Stimulated activated CD8-positive, alpha-beta memory T cell treated with anti-CD3 and anti-CD28 coated beads, Interleukin-4, amount 100 ng/mL, for 4 hours (primary cell): ENCODE measurements at places on chromosomes 13 and 19.

- no peak for DNase-seq
Measured at GRCh38 chr19:5665781-5666513, 14.4 kb downstream of the MICOS13 start.

- DNase-seq: no peak
Measured at GRCh38 chr19:36125557-36125956, 10.3 kb downstream of the TBCB start.

DNA sequence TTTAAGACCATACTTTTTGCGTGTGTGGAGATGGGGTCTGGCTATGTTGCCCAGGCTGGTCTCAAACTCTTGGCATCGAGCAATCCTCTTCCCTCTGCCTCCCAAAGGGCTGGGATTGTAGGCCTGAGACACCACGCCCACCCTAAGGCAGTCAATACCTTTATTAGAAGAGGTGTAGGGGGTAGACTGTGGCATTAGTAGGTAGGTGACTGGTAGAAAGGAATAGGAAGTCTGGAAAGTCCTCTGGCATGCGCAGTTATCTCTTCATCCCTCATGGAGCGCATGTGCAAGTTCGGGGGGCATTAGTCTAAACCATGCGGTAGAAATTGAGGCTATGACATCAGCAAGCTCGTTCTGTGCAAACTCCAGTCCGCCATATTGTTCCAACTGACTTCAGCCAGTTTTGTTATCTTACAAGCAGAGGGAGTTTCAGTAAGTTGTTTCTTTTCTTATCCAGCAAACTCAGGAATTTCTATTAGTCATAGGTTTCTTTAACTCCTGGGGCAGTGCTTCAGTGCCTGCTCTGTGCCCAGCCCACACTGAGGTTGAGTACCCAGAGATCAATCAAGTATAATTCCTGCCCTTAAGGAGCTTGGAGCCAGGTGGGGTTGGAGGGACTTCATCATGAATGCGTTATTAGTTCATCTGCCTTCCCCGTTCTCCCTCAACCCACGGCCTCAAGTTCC is 7.3 kb upstream of the RANBP3 start:
- DNase-seq: no peak

GRCh38 chr13:48993150-48993549 is 17.4 kb downstream of the FNDC3A start:
- DNase-seq: no peak

DNA sequence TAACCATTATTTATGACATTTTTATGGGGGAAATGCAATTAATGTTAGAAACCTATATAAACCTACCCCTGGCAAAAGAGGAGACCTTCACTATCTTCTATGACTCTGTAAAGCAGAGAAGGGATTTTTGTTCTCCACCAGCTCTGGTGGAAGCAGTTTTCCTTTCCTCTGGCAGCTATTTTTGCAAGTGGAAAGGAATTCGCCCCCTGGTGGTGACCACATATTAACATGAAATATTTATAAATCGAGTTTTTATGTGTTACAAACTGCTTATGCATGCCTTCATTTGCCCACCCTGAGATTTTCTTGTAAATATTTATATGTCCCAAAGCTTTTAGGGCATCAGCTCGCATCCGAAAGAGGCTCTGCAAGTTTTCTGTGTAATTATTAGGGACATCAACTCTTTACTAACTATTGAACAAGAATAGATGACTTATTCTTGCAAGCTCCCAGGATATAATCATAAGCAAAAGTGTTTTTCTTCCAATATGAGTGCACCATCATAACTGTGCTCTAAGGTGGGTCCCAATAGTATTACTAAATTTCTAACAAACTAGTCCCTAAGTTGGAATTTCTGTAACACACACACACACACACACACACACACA is 62.4 kb downstream of the SERTM1 start:
- DNase-seq: no peak

DNA sequence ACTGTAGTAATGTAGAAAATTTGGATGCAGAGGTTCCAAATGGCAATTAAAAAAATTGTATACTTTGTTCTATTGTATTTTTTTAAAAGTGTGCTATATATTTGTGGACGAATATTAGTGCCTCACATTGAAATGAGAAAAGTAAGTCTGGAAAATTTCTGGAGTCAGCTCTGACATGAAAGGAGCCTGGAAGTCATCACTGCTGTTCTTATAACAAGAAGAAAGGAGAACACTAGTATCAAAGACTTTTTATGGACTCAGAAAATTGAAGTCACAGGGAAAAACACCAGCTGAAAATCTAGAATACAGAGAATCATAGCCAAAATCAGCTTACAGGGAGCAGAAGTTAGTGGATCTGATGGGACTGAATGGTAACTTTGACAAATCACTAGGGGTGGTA is 1450.7 kb upstream of the SPRY2 start:
- no peak for DNase-seq

GRCh38 chr19:31952693-31953092 is 392.7 kb upstream of the ZNF507 start:
- DNase-seq: no peak

GRCh38 chr19:13613447-13613846 is 107.2 kb upstream of the CACNA1A start:
- no peak for DNase-seq

- DNase-seq: no peak
Measured at GRCh38 chr19:18191640-18192062, 1.4 kb upstream of the MPV17L2 start.

DNA sequence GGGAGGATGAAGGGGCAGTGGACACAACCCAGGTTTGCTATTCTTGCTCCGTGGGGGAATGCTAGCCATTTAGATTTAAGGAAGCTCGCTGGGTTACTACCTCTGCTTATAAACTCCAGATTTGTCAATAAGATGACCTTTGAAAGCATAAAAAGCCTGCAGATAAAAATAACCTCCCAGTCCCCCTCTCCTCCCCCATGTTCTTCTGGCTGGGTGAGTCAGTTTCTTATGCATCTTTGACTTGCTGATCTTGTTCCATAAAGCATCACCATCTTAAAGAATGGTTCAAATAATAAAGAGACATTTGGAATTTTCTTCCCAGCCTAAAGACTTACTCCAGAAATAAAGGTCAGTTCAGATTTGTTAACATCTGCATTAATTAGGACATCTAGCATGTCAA is 118.3 kb upstream of the RNF113B start:
- DNase-seq: no peak

GRCh38 chr13:48151363-48152161 is 56.7 kb upstream of the MED4 start:
- DNase-seq: no peak

GRCh38 chr13:48510698-48511097 is 22.2 kb downstream of the RCBTB2 start:
- DNase-seq: no peak

- DNase-seq: no peak
Measured at GRCh38 chr13:73129023-73129422, 70.2 kb downstream of the KLF5 start.
